ENCODE measurements at places on chromosomes 1 and 21.

DNA sequence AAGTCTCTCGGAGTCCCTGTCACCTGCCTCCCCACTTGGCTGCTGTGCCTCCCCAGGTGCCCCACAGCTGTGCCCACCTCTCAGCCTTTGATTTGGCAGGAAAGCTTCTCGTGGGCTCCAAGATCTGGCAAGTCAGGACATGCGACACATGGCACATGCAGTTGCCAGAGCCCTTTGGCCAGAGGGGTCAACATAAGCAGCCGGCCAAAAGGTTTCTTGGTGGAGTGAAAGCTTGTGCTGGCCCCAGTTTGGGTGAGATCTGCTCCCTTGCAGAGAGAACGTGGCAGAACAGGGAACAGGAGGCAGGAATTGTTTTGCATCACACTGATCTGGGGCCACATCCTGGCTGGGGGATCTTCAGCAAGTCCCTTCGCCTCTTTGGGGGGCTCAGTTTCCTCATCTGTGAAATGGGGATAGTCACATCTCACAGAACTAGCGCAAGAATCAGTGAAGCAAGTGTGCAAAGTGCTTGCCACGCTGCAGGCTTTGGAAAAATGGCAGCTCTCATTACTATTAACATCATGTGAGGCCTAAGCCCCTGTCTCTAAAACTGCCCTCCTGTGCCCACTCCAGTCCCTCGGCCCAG lies 232.6 kb downstream of the TRABD2B start:
- no peak for DNase-seq

DNA sequence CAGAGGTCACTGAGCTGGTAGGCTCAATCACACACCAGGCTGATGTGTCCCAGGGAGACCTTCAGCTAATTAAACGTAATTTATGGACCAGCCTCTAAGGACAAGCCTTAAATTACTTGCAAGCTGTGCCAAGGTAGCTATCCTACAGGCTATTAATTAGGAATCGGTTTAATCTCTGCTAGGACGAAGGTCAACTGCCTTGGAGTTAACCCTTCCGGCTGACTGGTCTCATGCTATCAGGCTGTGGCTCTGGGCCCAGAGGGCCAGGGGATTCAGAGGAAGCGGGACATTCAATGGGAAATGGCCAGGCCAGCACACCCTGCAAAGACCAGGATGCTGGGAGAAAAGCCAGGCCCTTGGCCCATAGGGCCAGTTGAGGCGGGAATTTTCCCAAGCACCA lies 19.0 kb downstream of the DHRS3 start:
- DNase-seq: no peak

GRCh38 chr1:48665708-48666407 lies 110.8 kb downstream of the BEND5 start:
- DNase-seq: no peak

DNA sequence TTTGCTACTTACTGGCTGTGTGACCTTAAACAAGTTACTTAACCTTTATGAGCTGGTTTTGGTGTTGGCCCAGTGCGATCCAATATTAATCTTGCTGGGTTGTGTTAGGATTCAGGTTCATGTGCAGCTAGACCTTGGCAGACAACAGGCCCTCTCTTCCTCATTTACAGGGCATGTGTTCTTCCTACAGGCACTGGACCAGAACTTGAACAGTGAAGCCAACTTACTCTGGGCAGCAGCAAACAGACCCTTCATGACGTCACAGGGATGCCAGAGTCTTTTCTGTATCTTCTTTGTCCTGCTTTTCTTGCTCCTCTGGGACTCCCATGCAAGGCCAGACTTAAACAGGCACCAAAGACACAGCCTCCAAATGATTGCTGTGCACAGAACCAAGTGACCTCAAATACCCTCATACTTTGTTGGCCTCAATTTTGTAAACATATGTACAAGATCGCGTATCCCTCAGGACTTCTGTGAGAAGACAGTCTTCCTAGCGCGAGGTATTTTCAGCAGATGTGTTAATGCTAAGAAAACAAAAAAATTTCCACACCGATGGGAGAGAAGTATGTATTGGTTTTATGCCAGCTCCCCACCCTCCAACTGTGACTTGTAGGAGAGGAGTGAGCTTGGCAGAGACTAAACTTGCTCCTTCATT lies 73.7 kb downstream of the URB2 start:
- DNase-seq: no peak

GRCh38 chr1:98374098-98374497 lies 287.4 kb upstream of the SNX7 start:
- no peak for DNase-seq

DNA sequence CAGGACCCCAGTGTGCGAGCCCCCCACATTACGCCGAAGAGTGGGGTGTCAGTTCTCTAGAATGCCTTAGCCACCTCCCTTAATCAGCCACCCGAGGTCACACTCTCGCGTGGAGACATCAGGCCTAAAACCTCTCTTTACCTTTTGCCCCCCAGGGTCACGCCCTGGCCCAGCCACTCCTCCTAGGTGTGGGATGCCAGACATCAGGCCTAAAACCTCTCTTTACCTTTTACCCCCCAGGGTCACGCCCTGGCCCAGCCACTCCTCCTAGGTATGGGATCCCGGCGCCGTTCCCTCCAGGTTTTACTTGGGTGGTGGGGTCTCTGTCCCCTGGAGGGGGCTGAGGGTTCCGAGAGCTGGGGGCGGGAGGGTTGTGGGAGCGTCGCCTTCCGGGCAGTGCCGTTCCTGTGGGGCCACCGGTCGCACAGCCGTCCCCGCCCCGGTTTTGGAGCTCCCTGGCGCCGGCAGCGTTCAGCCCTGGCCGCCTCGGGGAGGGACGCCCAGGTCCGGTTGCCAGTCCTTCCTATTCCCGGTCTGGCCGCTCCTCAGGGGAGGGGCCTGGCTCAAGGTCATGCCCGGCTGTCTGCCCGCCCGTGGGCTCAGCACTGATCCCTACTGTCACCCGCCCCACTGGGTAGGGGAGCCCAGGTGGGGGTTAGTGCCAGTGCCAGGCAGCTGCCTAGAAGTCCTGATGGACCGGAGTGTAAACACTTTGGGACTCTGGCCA lies 882 bp downstream of the VPS13D start:
- no peak for DNase-seq

- no peak for DNase-seq
These were observed 44.0 kb downstream of the TRIM62 start for GRCh38 chr1:33137800-33138199.

GRCh38 chr1:154821083-154821482 lies 49.0 kb downstream of the KCNN3 start:
- no peak for DNase-seq

GRCh38 chr1:32786856-32787255 lies 30.3 kb downstream of the YARS1 start:
- DNase-seq: no peak

DNA sequence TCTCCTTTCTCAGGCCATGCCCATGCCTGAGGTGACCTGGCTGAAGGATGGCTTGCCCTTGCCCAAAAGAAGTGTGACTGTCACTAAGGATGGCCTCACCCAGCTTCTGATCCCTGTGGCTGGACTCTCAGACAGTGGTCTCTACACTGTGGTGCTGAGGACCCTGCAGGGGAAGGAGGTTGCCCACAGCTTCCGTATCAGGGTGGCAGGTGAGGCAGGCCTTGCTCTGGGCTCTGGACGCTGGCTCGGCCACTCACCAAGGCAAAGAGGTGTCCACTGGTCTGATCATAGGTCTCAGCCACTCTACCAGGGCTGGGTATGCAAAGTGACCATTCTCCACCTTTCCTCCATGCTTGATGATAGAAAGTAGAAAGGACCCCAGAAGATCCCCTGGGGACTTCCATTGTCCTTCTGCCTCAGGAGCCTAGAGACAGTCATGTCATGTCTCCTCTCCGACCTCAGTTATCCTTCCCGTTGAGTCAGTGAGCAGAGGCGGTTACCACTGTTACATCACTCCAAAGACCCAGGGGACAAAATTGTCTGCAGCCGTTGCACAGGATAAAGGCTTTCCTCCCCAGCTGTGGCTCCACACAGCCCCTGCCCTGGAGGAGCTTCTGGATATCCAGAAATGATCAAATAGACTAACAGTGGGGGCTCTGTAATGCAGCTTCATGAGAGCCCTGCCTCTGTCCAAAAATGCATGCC lies 34.2 kb downstream of the IGFN1 start:
- DNase-seq: no peak

- DNase-seq: no peak
These were observed 807.4 kb upstream of the ADGRL2 start for GRCh38 chr1:80993154-80993980.

GRCh38 chr1:31742462-31743212 lies 21.5 kb downstream of the ADGRB2 start:
- no peak for DNase-seq

DNA sequence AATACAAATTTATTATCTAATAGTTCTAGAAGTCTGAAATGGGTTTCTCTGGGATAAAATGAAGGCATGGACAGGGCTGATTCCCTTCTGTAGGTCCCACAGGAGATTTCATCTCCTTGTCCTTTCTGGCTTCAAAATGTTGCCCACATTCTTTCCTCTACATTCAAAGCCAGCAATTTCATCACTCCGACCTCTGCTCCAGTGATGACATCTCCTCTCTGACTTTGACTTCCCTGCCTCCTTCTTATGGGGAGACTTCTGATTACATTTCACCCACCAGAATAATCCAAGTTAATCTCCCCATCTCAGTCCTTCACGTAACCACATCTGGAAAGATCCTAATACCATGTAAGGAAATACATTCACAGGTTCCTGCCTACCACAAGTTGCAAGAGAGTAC lies 358.0 kb upstream of the C1orf87 start:
- no peak for DNase-seq

- DNase-seq: no peak
These were observed 1.2 kb upstream of the LELP1 start for GRCh38 chr1:153202006-153202405.

GRCh38 chr1:104467590-104467989 lies 717.9 kb downstream of the AMY1C start:
- DNase-seq: no peak

GRCh38 chr21:42641311-42642218 lies 11.9 kb upstream of the PDE9A start:
- DNase-seq: no peak

- no peak for DNase-seq
These were observed 14.6 kb downstream of the PIGP start for GRCh38 chr21:37058261-37058660.

- no peak for DNase-seq
These were observed 34.8 kb downstream of the CHAF1B start for GRCh38 chr21:36419996-36420395.

GRCh38 chr1:21795075-21795474 lies 12.1 kb upstream of the USP48 start:
- DNase-seq: no peak

DNA sequence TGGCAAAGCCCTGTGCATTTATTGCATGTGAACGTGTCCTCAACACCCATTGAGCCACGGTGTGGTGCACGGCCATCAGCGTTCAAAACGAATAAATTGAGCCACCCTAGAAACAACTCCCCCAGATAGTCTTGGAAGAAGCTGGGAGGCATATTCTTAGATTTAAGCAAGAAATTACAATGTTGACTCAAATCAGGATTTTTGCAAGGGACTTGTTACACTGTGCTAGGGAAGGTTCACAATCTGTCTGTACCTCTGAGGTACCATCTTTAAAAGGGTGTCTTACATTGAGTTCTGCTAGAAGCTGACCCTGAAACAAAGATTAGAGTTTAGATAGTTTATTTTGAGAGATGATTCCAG lies 16.2 kb downstream of the CD247 start:
- DNase-seq: no peak

GRCh38 chr1:205604059-205604458 lies 27.8 kb downstream of the ELK4 start:
- no peak for DNase-seq

GRCh38 chr1:104671684-104672353 lies 922.1 kb downstream of the AMY1C start:
- no peak for DNase-seq

DNA sequence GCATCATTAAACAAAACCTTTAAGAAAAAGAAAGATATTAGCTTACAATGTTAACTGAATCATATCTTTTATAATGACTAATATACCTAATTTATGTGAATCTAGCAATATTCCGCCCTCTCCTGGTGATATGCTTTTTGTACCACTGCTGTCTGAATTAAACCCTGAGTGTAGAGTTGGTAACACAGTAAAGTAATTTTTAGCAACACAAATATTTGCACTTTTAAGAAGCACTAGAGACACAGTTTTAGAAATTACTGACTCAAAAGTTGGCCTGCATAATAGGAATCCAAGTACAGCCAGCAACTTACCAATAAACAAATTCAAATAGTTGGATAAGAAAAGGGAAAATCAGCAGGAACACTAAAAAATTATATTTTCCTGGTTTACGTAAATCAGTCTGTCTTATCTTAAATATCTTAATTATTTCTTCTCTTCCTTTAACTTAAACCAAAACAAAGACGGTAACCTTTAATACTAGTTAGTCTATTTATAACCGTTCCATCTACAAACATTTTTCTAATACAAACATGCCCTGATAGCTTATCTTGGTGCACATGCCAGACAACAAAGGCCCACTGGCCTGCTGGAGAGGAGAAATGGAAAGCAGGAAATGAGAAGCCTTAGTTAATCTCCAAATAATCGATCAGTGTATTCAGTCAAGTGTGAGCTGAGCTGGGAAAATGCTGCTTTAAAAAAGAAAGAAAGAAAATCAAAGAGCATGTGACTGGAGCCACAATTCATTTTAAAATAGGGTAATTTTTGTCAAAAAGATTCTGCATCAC lies 246.0 kb downstream of the RERE start:
- no peak for DNase-seq

- no peak for DNase-seq
These were observed 288.4 kb upstream of the RGS18 start for GRCh38 chr1:191869790-191870312.

GRCh38 chr1:220684890-220685289 lies 5.3 kb upstream of the C1orf115 start:
- no peak for DNase-seq
